ENCODE measurements at places on chromosomes 6 and 20.

DNA sequence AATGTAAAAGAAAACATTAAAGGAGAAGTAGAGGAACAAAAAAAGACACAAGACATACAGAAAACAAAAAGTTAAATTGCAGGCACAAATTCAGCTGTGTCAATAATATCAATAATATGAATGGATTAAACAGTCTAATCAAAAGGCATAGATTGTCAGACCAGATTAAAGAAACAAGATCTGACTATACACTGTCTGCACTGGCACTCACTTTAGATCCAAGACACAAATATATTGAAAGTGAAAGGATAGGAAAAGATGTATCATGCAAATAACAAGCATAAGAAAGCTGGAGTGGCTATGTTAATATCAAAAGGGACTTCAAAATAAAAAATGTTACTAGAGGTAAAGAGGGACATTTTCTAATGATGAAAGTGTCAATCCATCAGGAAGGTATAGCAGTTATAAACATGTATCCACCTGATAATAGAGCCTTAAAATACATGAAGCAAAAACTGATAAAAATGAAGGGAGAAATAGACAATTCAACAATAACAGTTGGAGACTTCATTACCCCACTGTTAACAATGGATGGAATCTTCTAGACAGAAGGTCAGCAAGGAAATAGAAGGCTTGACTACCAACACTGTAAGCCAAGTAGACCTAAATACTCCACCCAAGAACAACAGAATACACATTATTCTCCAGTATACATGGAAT, 89.7 kb downstream of the HIVEP1 start:
- no peak for DNase-seq

DNA sequence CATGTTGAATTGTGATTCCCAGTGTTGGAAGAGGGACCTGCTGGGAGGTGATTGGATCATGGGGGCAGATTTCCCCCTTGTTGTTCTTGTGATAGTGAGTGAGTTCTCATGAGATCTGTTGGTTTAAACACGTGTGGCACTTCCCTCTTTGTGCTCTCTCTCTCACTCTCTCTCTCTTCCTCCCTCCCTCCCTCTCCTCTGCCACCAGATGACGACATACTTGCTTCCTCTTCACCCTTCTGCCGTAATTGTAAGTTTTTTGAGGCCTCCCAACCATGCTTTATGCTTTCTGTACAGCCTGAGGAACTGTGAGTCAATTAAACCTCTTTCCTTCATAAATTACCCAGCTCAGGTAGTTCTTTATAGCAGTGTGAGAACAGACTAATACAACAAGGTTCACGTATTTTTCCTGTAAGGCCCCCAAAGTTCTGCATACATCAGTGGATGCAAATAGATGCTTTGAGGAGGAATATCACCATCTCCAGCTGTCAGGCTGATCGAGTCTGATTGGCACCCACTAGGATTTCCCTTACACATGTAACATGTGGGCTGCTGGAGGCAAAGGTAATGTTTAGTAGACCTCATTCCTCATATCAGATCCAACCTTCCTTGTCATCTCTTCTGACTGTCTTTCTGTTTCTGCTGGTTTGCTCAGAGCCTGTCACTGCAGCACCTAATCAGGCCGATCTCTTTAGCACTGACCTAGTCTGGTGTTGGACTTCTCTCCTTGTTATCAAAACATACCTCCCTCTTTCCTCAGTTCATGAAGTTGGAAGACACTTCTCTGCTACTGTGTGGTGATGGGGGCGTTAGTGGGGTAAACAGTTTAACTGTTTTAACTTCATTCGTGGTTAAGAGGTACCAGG, 54.3 kb upstream of the BACH2 start:
- no peak for DNase-seq

- no peak for DNase-seq
Observed at GRCh38 chr6:5478380-5478779, 217.1 kb downstream of the FARS2 start.

- DNase-seq = peak; percentile 88
Observed at GRCh38 chr6:138465007-138465645, 34.2 kb downstream of the NHSL1 start.

DNA sequence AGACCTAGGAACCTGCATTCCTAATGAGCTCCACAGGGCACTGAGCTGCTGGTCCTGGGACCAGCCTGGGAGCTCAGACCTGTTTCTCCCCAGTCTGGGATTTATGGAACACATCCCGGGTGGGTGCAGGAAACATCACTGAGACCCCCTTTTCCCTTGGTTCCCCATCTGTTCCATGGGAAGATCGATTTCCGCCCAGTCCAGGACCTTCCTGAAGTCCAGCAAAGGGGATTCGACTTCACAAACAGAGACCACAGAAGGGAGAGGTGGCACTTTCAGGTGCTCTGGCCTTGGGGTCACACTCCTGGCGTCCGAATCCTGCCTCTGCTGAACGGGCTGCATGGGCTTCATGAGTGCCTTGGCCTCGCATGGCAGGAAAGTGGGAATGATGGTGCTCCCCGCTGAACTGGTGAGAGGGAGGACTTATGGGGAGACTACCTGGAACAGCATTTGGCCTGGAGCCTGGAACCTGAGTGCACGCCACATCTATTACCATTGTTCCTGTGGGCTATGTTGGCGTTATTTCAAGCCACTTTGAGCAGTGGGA, 296.3 kb downstream of the TAF4 start:
- DNase-seq = no peak

- DNase-seq = no peak
Observed at GRCh38 chr6:96110878-96111277, 95.1 kb downstream of the FUT9 start.

DNA sequence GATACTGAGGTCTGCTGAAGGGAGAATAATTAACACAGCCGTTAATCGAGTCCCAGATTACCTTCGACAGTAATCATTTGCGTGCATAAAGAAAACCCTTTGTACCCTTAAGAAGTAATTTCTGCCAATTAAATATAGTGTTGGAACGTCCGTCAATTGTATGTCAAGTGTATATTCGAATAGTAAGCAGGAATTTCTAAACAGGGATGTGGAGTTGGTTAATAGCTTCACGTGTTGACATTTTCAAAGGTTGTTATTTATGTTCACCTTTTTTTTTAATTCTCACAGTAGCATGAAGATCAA, 798 bp upstream of the SNAP91 start:
- no peak for DNase-seq

DNA sequence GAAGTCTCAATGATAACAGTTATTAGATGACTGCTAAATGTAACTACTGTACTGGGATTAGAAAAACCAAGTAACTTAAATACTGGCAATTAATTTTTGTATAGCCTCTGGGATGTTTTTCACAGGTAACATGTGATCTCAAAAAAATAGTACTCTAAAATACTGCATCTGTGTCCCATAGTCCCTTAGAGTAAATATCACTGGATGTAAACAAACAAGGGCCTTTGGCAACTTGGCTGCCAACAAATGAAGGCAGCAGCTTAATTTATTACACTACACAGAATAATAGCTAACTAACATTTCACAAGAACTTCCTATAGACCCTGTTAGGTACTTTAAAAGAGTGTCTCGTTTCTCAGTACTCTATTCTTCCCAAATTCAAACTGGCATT, 14.0 kb downstream of the ARHGAP18 start:
- DNase-seq = no peak

GRCh38 chr20:46252352-46253091, 55.8 kb downstream of the CDH22 start:
- DNase-seq = no peak

GRCh38 chr6:24838994-24839393, 40.3 kb upstream of the ARMH2 start:
- no peak for DNase-seq

- DNase-seq = no peak
Observed at GRCh38 chr6:11093376-11093625, 333 bp upstream of the SMIM13 start.

- DNase-seq = no peak
Observed at GRCh38 chr6:15485936-15486335, 176.9 kb downstream of the DTNBP1 start.

GRCh38 chr6:80106418-80107235, at the start of gene BCKDHB:
Gene BCKDHB (plus strand): TSS chr6:80106671. CDS start chr6:80106694, 23 bp downstream.
- DNase-seq = peak; percentile 99

GRCh38 chr6:159608961-159609651, 83.9 kb downstream of the SOD2 start:
- DNase-seq = no peak

GRCh38 chr20:44963325-44964215, 2.7 kb upstream of the STK4 start:
- DNase-seq = no peak

DNA sequence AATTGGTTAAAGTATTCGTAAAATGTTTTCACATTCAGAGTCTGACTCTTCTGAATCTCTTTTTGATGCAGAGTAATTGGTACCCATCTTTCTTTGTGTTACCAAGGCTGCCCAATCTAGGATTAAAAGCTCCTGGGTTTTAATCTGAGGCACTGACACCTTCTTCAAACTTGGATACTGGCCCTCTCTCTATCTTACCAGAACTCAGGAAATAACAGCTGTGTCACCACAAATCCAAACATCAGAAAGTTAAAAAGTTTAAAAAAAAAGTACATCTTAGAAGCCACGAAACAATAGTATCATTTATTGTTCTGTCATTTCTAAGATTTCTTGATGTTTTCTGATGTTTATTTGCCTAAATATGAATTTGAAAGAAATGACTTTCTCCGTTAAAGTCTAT, 255.5 kb upstream of the RUNX2 start:
- DNase-seq = no peak

DNA sequence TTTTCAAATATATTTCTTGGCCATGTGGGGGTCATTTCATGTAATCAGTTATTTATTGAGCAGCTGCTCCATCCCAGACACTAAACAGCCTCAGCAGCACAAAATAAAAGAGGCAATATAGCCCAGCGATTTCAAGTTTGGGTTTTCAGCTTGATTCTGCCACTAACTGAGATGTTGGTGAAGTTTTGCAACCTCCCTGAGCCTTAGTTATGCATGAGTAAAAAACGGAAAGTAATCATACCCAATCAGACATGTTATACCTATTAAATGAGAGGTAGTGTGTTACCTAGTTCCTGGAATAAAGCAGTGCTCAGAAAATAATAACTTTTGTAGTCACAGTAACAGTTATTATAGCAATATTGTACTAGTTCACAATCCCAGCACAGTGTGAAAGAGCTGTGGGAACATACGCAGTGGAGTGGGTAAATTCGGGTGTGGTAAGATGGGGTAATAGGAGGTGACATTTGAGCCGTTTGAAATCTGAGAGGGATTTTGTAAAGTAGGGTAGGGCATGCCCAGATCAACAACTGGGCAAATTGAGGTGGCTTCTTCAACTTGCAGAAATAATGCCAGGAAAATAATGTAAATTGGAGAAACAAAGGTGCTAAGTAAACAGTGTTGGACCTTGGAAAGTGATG, 1.5 kb downstream of the SLC9A8 start:
- DNase-seq = no peak

DNA sequence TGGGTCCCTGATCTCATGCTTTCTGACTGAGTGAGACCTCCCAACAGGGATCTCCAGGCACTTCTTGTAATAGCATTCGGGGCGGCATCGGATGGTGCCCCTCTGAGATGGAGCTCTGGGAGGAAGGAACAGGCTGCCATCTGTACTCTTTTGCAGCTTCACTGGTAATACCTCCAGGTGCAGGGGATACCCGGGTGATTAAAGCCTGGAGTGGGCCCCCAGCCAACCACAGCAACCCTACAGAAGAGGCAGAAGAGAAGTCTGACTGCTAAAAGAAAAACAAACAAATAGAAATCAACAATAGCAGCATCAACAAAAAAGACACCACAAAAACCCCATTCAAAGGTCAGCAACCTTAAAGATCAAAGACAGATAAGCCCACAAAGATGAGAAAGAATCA, 19.1 kb upstream of the PGK2 start:
- no peak for DNase-seq

- no peak for DNase-seq
Observed at GRCh38 chr6:124772733-124773319, 189.4 kb upstream of the RNF217 start.

- DNase-seq = no peak
Observed at GRCh38 chr6:129197154-129197553, 314.2 kb downstream of the LAMA2 start.

- peak; percentile 94 for DNase-seq
Observed at GRCh38 chr6:12010635-12011275, 1.4 kb upstream of the HIVEP1 start.

DNA sequence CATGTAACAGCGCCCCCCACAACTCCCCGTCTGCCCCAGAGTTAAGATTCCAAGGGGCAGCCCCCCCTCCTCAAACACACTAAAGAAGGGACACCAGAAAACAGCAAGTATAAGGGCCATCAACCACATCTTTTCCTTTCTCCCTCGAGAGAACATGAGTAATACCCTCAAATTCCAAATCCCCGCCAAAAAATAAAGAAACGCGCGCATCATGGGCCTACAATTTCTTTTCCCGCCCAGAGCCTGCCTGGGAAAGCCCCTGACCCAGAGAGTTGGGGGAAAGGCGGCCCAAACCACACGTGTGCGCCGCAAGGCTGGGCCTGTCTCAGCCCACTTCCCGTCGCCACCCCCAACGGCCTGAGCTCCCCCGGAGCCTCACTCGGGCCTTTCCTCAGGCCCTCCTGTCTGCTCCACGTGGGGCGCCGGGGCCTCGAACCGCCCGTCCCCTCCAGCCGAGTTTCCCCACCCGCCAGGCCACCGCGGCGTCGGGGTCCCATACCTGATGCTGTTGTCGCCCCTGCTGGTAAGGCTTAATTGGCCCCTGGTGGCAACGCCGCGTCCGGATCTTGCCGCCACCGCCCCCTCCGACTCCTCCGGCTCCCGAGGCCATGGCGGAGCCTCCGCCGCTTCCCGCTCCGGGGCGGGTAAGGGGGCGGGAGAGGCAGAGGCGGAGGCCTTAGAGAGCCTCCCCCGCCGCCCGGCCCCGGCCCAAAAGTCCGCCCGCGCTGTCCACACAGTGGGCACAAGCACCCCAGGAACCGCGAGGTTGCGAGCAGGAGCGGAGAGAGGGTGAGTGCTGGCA, 746 bp downstream of the NUP153 start:
- DNase-seq = peak; percentile 57

DNA sequence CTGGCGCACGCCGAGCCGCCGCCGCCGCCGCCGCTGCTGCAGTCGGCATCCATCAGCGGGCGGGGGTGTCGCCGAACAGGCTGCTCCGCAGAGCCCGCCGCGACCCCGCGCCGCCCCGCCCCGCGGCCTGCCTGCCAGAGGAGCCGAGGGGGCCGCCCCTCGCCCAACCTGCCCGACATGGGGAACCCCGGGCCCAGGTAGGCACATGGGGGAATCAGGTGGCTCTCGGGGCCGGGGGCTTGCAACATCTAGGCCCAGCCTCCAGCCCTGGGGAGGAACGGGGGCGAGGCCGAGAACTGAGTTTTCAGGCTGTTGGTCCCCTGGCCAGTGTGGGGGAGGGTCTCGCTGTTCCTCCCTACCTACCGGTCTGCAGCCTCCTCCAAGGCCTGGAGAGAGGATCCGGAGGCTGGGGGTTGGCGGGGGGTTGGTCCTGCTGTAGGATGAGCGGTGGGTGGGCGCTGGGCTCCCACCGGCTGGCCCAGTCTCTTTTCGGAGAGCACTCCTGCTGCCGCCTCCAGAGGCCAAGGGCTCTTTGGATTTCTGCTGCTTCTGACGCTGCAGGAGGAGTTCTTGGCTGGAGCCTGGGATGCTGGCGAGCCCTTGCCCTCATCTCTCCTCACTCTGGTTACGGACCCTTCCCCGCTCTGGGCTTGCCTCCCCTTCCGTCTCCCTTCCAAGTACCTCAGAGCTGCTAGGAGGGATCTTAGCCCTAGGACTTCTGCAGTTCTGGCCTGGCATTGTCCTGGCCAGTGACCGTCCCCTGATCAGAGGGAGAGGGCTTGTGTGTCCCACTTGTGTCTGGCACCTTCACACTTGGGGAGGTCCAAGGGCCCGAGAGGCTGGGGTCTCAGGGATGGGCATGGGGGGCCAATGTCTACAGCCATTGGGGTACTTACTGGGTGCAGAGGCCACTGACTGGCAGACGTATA, at the start of gene EPB41L1:
Gene EPB41L1, plus strand, starts transcription at position 41 of the 929 bp plus-strand sequence. CDS start 19,038 bp downstream, outside the sequence.
- peak; percentile 31 for DNase-seq
